ENCODE measurements at places on chromosomes 4 and X.

GRCh38 chrX:18465051-18465450, 39.6 kb downstream of the CDKL5 start:
- no peak for DNase-seq

GRCh38 chr4:113222471-113222870, 173.0 kb downstream of the ANK2 start:
- no peak for DNase-seq

DNA sequence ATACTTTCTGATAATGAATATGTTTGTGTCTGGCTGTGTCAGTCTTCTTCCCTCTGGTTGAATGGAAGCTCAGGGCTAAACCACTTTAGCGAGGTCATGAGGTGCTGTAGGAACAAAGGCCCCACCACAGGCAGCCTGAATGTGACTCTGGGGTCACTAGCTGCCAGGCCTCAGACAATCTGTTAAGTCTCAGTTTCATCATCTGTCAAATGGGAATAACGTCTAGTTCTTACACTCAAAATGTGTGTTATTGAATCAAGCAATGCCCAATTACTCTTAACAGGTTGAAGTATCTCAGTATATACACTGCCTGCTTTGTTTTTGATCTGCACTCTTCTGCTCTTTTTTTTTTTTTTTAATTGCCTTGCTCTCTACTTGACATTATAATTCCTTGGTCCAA, 148.6 kb downstream of the STK32B start:
- no peak for DNase-seq

- no peak for DNase-seq
Observed at GRCh38 chr4:30904588-30904987, 184.4 kb downstream of the PCDH7 start.

GRCh38 chr4:8112036-8112576, 46.5 kb downstream of the ABLIM2 start:
- no peak for DNase-seq

- DNase-seq = no peak
Observed at GRCh38 chrX:148541584-148541940, 41.1 kb downstream of the AFF2 start.

GRCh38 chr4:87097075-87097474, 123.3 kb downstream of the KLHL8 start:
- DNase-seq = no peak

GRCh38 chr4:137367620-137368019, 164.7 kb downstream of the PCDH18 start:
- DNase-seq = no peak

DNA sequence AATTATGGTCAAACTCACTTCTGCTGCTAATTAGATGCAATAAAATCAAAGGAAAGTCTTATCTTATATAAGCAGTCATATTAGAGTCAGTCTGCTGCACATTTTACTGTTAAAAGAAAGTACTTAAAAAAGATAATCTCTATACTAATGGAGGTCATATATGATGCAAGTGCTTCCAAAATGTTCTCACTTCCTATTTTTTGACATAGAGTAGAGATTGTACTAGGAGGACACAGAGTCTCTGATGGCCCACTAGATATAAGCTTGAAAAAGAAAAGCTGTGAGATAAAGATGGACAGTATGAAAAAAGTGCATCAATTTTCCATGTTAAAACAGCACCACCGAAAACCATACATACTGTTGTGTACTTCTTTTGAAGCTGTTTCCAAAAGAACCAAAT, 196.9 kb downstream of the KLHL13 start:
- DNase-seq = no peak

DNA sequence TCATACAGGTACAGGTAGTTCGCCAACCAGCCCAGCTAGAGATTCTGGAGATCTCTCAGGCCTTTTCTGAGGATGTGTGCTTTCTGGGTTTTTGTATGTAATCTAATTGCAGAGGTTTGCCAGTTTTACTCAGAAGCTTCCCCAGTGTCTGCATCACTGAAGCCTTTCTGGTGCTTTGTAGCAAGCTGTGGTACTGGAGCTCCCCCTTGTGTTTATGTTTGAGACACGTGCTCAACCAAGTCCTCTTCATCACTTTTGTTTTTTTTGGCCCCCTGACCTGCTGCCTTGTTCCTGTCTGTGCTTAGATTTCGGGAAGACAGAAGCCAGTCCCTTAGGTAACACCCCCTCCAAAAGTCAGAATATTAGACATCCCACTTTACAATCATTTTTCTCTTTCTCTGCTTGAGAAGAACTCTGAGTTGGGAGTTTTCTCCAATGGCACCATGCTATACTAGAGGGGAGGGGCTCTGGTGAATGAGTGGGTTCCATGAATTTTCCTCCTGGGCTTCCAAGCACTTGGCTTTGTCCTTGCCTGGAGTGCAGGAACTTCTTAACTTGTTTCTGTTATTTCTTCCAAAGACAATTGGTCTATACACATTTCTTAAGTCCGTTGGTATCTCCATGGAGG, 128.4 kb upstream of the TBC1D9 start:
- DNase-seq = peak; percentile 52

GRCh38 chr4:13570916-13571315, 26.6 kb upstream of the NKX3-2 start:
- DNase-seq = no peak

DNA sequence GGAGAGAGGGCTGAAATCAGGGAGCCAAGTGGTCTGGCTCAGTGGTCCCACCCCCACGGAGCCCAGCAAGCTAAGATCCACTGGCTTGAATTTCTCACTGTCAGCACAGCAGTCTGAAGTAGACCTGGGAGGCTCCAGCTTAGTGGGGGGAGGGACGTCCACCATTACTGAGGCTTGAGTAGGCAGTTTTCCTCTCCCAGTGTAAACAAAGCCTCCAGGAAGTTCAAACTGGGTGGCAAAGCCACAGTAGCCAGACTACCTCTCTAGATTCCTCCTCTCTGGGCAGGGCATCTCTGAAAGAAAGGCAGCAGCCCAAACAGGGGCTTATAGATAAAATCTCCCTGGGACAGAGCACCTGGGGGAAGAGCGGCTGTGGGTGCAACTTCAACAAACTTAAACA, 88.1 kb downstream of the NPFFR2 start:
- no peak for DNase-seq

- DNase-seq = no peak
Observed at GRCh38 chr4:144685911-144686310, 40.0 kb downstream of the HHIP start.

DNA sequence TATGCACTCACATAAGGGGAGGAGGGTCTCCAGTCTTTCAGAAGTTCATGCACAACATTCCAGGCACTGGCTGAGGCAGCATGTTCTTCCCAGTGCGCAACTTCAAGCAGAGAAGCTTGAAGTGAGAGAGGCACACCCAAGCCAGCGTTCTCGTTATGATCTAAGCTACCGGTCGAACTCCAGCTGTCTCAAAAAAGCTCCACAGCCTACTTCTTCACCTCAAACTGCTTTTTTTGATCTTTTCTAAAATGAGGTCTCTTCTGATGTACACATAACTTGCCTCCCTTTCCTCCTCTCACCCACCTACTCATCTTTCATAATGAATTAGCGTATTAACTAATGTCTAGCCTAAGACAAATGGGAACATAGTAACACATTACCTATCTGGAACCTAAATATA, 25.3 kb downstream of the GPC4 start:
- DNase-seq = no peak

DNA sequence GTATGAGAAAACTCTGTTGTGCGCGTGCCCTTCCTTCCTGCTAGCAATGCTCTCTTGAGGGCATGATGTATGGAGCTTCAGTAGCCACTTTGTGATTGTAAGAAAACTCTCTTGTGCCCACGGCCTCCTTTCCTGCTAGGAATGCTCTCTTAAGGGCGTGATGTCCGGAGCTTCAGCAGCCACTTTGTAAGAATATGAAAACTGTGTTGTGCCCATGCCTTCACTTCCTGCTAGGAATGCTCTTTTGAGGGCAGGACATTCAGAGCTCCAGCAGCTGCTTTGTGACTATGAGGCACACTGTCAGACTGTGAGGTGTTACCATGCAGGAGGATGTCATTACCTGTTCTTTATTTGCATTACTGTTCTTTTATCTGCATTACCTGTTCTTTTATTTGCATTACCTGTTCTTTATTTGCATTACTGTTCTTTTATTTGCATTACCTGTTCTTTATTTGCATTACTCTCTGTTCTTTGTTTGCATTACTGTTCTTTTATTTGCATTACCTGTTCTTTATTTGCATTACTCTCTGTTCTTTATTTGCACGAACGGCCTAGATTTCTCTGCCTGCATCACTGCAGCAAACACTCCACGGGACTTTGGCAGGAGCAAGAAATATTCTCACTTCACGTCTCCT, 166.7 kb downstream of the CRLF2 start:
- DNase-seq = no peak

GRCh38 chr4:41443340-41444079, 94.4 kb upstream of the LIMCH1 start:
- DNase-seq = no peak

GRCh38 chr4:116531870-116532269, 553.5 kb downstream of the TRAM1L1 start:
- no peak for DNase-seq

- no peak for DNase-seq
Observed at GRCh38 chrX:1555370-1555769, 18.4 kb upstream of the P2RY8 start.

DNA sequence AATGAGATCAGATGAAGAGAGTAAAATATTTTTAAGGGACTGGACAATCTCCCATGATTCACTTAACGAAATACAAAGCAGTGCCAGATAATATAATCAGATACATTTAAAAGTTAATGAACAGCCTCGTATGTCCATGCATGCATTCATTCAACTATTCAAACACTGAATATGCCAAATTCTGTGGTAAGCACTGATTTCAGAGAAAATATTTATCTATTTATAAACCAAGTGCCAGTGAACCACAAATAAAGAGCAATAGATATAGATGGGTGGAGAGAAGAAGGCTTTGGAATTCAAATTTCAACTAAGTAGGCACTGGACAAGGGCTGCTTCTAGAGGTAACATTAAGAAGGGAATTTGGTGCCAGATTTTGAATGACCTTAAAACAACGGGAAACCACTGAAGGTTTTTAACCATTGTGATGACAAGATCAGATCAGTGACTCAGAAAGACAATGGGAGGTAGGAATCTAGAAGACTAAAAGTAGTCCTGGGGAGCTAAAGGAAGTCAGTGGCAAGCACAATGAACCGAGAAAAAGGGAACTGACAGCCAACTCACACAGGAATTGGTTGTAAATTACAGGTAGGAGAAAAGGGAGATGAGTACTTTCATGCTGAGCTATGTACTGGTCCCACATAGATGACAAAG, 14.2 kb downstream of the ELOVL6 start:
- DNase-seq = no peak

DNA sequence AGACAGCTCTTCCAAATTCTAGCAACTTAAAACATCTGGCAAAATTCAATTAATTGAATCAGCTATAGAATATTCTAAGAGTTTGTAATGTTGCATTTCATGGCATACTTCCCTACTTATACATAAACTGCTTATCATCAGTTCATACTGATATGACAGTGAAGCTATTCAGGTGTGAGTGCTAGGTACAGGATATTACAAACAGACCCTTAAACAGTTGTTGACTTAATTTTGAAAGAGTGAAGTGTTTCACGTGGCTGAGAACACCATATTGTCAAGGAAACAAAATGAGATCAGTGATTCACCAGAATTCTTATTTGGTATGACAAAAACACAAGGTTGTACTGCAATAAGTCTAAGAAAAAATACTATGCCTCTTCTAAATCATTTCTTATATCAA, 27.4 kb downstream of the CENPU start:
- DNase-seq = no peak

DNA sequence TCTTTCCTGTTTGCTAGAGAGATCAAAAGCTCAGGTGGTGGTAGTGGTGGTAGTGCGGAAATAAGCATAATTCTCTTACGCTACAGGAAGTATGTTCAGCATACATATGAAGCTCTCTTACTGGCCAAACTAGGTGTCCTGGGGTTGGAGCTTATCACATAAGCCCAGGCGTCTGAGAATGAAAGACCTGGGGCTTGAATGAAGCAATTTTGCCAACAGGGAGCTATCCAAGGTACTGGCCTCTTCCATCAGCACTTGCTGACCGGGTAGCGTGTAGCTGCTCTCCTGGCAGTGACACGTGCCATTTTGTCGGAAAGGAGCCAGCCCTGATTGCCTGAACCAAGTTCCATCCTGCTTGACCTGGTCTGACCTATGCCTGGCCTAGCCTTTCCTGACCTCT, 65.9 kb upstream of the HPF1 start:
- no peak for DNase-seq

GRCh38 chr4:125948021-125948420, 633.3 kb downstream of the FAT4 start:
- no peak for DNase-seq

DNA sequence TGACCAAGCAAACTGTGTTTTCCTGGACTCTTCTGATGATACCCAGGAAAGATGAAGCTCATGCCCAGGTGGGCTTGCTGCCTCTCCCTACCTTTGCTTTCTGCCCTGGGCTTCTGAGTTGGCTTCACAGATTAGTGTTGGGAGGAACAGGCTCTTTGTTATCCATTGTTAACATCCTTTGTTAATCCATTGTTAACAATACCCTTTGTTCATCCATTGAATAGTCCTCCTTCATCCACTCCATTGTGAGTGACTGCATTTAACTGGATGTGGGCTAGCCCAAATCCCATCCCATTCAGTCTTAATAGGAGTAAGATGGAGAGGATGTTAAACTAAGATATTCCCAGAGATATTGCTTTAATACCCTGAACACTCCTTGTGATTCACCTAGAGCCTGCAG, 199.0 kb upstream of the LNX1 start:
- peak; percentile 88 for DNase-seq

- no peak for DNase-seq
Observed at GRCh38 chr4:154086247-154086646, 297.4 kb upstream of the SFRP2 start.

GRCh38 chrX:110167952-110168451, 149.9 kb downstream of the AMMECR1 start:
- DNase-seq = no peak

GRCh38 chr4:7384003-7384928, 50.5 kb downstream of the PSAPL1 start:
- no peak for DNase-seq

- DNase-seq = no peak
Observed at GRCh38 chr4:184937745-184938144, 80.5 kb upstream of the HELT start.

- DNase-seq = no peak
Observed at GRCh38 chr4:52795533-52795932, 44.3 kb upstream of the ERVMER34-1 start.

DNA sequence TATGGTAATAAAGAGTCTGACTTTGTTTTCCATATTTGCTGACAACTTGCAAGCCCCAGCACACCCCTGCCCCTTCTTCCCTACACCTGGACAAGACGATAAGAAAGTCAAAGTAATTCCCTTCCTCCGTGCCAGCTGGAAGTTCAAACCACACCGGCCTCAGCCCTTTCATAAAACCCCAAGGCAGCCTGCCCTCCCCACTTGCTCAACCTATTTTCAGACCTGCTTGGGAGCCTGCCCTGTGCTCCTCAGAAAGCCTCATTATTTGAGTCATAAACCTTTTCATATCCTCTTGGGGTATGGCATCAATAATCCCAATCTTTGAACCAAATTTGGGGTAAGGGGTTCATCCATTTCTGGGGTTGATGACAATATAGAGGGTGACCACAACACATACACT, 29.5 kb downstream of the NIPAL1 start:
- no peak for DNase-seq

Measured in pons (tissue), 1 donor.